ENCODE measurements at places on chromosomes 6 and 20.

DNA sequence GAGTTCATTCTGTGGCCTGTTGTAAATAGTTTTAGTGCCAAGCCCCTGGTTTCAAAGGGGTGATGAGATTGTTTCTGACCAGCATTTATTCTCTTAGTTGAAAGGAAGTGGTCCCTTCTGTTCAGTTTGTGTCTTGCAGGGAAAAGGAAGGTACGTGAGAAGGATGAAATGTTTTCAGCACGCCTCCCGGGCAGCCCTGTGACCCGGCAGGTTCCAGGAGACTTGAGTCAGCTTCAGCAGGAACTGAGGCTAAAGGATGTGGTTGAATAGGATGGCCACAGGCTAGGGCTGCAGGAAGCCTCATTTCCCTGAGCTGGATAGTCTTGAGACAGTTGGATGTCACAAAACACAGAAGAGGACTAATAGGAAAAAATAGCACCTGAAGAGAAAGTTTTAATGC lies 132.4 kb upstream of the SYNDIG1 start:
- peak; percentile 14 for DNase-seq

- DNase-seq = no peak
Measured at GRCh38 chr20:44752099-44752931, 6.7 kb downstream of the KCNK15 start.

GRCh38 chr6:45619211-45619760 lies 241.6 kb upstream of the SUPT3H start:
- no peak for DNase-seq

GRCh38 chr6:41155132-41155805 lies 1.1 kb upstream of the TREML1 start:
- peak; percentile 1 for DNase-seq

GRCh38 chr6:21726676-21727075 lies 133.1 kb downstream of the SOX4 start:
- DNase-seq = no peak

DNA sequence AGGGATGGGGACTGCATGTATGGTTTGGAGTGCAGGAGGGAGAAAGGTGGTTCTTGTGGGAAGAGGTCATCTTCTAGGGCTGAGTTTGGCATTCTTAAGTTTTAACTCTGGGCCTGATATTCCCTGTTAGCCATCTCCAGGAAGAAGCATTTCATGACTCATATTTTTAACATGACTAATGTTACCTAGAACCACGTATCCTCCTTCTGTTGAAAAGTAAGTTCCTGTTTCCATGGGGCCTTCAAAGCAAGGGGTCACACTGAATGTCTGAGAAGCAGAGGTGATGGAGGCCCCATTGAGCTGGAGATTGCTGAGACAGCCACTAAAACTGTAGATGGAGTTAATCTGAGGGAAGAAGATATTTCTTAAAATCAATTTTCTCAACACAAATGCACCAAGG lies 30.2 kb downstream of the FAM229B start:
- no peak for DNase-seq

GRCh38 chr20:45445805-45446562 lies 23.6 kb upstream of the WFDC2 start:
- DNase-seq = no peak

DNA sequence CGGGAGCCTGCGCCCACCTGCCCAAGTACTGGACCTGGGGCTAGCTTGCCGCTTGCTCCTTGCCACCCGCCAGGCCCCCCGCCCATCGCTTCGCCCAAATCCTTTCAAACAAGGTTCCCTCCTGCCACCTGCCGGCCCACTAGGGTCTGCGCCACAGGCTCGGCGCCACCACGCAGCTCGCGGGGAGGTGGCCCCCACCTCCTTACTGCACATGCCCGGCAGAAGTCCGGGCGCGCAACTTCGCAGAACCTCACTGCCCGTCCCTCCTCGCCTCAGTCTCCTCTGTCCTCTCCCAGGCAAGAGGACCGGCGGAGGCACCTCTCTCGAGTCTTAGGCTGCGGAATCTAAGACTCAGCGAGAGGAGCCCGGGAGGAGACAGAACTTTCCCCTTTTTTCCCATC lies 11.2 kb downstream of the GNAS-AS1 start:
- peak; percentile 68 for DNase-seq

DNA sequence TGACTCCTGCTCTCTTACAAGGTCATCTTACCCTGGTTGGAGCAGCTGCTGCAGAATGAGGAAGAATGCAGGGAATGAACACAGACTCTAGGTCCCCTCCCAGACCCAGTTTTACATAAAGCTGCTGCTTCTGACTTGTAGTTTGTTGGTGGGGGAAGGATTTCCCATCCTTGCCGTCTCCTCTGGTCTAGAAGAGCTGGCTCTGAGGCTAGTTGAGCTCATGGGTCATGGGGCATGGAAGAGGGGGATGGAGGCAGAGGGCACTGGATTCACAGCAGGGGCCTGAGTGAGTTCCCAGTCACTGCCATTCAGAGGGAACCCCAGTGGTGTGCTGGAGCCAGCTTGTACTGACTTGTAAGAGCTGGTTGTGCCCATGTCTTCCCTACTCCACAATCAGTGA lies 9.2 kb upstream of the GUCA1A start:
- no peak for DNase-seq

GRCh38 chr6:160926281-160927276 lies 65.0 kb upstream of the MAP3K4 start:
- DNase-seq = no peak

DNA sequence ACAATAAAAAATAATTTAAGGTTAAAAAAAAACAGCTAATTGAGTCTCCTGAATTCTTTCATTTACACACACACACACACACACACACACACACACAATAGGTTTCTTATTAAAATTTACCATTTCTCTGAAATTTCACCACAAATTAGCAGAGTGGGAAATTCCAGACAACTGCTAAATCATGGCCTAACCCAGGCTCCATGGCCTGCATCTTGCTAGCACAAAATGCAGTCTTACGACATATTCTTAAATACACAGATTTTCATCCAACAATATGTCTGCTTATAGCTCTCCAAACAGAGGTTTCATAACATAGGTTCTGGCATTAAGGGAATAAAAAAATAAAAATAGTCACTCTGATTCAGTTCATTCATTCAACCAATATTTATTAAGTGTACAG lies 46.9 kb downstream of the SOD2 start:
- no peak for DNase-seq

- no peak for DNase-seq
Measured at GRCh38 chr6:154292855-154293519, 63.6 kb downstream of the IPCEF1 start.

GRCh38 chr6:6711031-6711785 lies 122.7 kb downstream of the LY86 start:
- no peak for DNase-seq

DNA sequence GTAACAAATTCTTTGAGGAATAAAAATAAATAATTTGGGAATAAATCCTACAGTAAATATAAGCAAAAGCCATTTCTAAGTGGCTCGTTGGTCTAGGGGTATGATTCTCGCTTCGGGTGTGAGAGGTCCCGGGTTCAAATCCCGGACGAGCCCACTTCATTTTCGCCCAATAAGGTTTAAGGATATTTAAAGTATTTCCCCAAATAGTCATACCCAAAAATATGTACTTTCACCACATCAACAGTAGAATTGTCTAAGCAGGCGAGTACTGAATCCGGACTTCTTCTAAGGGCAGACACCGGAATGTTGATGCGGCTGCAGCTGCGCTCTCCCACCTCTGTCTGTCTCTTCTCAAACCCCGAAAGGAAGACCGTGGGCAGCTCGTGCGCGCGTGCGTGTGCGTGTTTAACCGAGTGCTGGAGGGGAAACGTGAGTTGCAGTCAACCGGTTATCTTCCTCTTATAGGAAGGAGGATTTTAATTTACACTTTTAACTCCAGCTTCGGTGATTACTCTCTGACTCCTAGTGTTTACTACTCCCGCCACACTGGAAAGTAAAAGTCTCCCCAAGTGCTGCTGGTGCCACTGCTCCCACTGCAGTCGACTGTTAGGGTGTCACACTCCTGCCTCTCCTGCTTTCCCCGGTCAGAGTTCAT lies 155.7 kb upstream of the PRSS16 start:
- peak; percentile 55 for DNase-seq

- DNase-seq = no peak
Measured at GRCh38 chr20:16125816-16126215, 447.4 kb downstream of the KIF16B start.

- no peak for DNase-seq
Measured at GRCh38 chr6:138339024-138339423, 38.7 kb upstream of the SMIM28 start.

GRCh38 chr6:150765067-150765764 lies 100.3 kb upstream of the MTHFD1L start:
- no peak for DNase-seq

DNA sequence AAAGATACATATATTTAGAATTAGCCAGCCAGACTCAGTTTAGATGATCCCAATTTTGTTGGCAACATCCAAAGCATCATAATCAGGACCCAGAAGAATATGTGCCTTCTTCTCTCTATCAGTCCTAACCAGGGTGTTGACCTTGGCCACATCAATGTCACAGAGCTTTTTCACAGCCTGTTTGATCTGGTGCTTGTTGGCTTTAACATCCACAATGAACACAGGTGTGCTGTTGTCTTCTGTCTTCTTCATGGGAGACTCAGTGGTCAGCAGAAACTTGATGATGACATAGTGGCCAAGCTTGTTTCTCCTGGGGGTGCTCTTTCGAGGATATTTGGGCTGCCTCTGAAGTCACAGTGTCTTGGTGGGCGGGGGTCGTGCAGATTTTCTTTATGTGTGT lies 84.9 kb downstream of the MKKS start:
- DNase-seq = no peak

DNA sequence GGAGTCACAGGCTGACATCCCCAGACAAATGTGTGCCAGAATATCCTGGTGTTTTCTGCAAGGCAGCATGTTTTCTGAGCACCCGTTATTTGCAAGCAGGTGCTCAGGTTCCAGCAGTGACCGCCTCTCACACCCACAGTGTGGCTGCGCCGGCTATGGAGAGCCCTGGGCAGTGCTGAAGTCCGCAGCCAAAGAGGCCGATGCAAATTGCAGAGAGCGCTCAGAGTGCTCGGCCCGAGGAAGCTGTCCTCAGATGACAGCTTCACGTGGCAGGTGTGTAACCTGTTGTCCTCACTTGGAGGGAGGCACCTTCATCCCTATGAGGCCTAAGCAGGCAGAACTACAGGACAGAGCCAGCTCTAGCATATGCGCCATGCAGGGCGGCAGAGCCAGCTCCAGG lies 23.5 kb upstream of the MPC1 start:
- no peak for DNase-seq

DNA sequence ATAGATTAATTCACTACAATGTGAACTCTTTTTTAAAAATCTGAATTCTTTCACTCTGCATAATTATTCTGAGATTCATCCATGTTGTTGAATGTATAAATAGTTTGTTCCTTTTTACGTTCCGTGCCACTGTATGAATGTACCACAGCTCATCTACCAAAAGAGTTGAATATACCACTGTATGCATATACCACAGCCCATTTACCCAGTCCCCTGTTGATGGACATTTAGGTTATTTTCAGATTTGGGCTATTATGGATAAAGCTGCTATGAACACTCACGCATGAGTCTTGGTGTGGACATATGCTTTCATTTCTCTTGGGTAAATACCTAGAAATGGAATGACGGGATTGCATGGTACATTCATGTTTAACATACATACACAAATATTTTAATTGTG lies 28.2 kb downstream of the PNPLA1 start:
- DNase-seq = no peak

- DNase-seq = no peak
Measured at GRCh38 chr6:56875961-56876360, 78.9 kb upstream of the BEND6 start.

GRCh38 chr20:47502271-47503239 lies 868 bp downstream of the NCOA3 start:
- DNase-seq = peak; percentile 69

GRCh38 chr20:10497791-10498190 lies 62.7 kb downstream of the SLX4IP start:
- no peak for DNase-seq

- peak; percentile 35 for DNase-seq
Measured at GRCh38 chr6:47032974-47033765, 9.0 kb downstream of the ADGRF1 start.

DNA sequence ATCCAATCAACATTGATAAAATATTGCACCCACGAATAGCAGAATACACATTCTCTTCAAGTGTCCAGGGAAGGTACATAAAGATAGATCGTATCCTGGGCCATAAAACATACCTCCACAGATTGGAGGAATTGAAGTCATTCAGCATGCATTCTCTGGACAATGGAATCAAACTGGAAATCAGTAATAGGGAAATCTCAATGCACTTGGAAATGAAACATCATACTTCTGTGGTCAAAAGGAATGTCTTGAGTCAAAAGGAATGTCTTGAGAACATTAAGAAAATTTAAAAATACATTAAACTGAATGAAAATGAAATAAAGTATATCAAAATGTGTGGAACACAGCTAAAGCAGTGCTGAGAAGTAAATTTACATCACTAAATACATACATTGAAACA lies 138.8 kb downstream of the TFAP2A start:
- DNase-seq = no peak

- DNase-seq = no peak
Measured at GRCh38 chr6:110485491-110485890, 9.1 kb upstream of the SLC22A16 start.

- DNase-seq = no peak
Measured at GRCh38 chr6:32637219-32637880, at the start of gene HLA-DQA1. TSS of gene HLA-DQA1 (plus strand) at chr6:32637406. CDS start at chr6:32637459, 53 bp downstream.

- no peak for DNase-seq
Measured at GRCh38 chr20:22223236-22223635, 361.1 kb downstream of the FOXA2 start.

GRCh38 chr20:33002087-33002808 lies 2.0 kb downstream of the SUN5 start:
- DNase-seq = no peak

DNA sequence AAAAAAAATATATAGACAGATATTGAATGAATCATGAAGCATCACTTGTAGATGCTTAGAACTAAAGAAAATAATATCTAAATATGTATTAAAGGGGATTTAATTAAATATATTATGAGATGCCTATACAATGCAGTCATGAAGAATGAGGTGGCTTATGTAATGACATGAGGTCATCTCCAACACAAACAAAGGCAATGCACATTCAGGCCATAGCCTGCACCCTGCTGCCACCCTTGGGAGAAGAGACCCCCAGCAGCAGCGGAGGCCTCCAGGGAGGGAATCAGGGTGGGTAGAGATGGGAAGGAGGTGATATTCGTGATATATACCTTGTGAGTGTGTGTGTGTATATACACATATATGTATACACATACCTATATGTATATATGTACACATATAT lies 26.4 kb upstream of the SSTR4 start:
- DNase-seq = no peak

Data from eye (tissue), 1 donor.